ENCODE measurements at places on chromosomes 4 and X. TPM values are rescaled to one million over a fixed set of nuclear protein-coding genes. Genes with fewer than 3 reads are reported as not detected.

The AFP gene
- not detected for total RNA-seq

The RNF150 gene
- 7.4 TPM for total RNA-seq

The WDR17 gene
- total RNA-seq: 0.64 TPM

The ELF2 gene
- 16.9 TPM for total RNA-seq

The GLRA3 gene
- total RNA-seq: not detected

The TMEM164 gene
- total RNA-seq: 20.2 TPM

The GJB1 gene
- not detected for total RNA-seq

The TMEM47 gene
- total RNA-seq: 28.3 TPM

The RBMXL3 gene
- total RNA-seq: not detected

The CCDC149 gene
- 22.2 TPM for total RNA-seq

The PNMA6A gene
- 0.80 TPM for total RNA-seq
